Panc1 (cell line): ENCODE measurements at places on chromosomes 11 and 22. TPM values are rescaled to one million over a fixed set of nuclear protein-coding genes. Genes with fewer than 3 reads are reported as not detected.

Gene SCO2
- total RNA-seq = 14.2 TPM

Gene GAL3ST3
- total RNA-seq = not detected

Gene FHIP1B
- 42.8 TPM for total RNA-seq

Gene TEX12
- 0.23 TPM for total RNA-seq

Gene MIOX
- 0.23 TPM for total RNA-seq

Gene PIWIL4
- total RNA-seq = 2.1 TPM

Gene RFPL3
- total RNA-seq = not detected

Gene OR8D1
- total RNA-seq = not detected

Gene SYT8
- 3.5 TPM for total RNA-seq

Gene PARVA
- total RNA-seq = 29.1 TPM

Gene LIF
- total RNA-seq = 34.4 TPM

Gene PNPLA3
- total RNA-seq = 4.9 TPM

Gene H19
- 1,268 TPM for total RNA-seq

Gene MAJIN
- total RNA-seq = not detected

Gene C11orf52
- not detected for total RNA-seq

Gene SLC7A4
- total RNA-seq = not detected

Gene TIMP3
- 0.67 TPM for total RNA-seq

Gene HIPK3
- 72.2 TPM for total RNA-seq

Gene MIAT
- total RNA-seq = 0.33 TPM

Gene RASSF10
- not detected for total RNA-seq

Gene PANX3
- total RNA-seq = not detected

Gene TRIM49
- total RNA-seq = not detected

Gene LMO2
- total RNA-seq = 0.64 TPM

Gene SEC14L6
- not detected for total RNA-seq

Gene MMP10
- not detected for total RNA-seq

Gene APOL3
- 3.2 TPM for total RNA-seq

Gene OR4C6
- not detected for total RNA-seq

Gene UBQLNL
- total RNA-seq = 0.72 TPM

Gene CEP126
- 6.6 TPM for total RNA-seq

Gene PLXNB2
- 227 TPM for total RNA-seq

Gene APLP2
- 589 TPM for total RNA-seq

Gene YWHAH
- 138 TPM for total RNA-seq

Gene MPZL2
- total RNA-seq = 1.8 TPM

Gene BEST1
- total RNA-seq = 0.13 TPM

Gene BIK
- 0.18 TPM for total RNA-seq

Gene CNTN5
- total RNA-seq = not detected

Gene PLEKHB1
- total RNA-seq = 6.6 TPM

Gene C22orf31
- not detected for total RNA-seq
